B cell (primary cell): ENCODE measurements at places on chromosomes 6 and 20.

- DNase-seq = no peak
Measured at GRCh38 chr6:74867291-74867690, 338.6 kb downstream of the COL12A1 start.

DNA sequence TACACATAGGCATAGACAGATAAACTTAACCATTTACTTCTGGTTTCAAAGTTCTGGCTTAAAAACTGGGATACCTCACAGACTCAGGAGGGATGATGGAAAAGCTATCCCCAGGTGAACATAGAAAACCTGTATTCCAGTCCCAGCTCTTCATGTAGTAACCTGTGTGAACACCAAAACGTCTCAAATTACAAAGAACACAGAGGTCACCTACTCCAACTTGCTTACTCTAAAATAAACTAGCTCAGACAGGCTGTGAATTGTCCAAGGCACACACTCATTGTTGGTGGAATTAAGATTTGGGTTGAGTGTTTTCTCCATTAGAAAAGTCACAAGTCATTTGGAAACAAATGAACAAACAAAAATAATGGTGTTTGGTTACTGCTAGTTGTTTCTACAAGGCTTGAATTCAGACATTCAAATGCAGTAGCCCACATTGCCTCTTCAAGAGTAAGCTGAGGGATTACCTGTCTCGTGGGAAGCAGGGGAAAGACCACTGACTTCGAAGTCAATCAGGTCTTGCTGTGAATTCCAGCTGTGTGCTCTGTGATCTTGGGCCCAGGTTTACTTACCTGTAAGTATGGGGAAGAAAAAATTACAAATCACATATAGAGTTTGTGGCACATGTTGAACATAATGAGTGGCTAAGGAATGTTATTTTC lies 48.2 kb upstream of the LRRC1 start:
- DNase-seq = no peak

DNA sequence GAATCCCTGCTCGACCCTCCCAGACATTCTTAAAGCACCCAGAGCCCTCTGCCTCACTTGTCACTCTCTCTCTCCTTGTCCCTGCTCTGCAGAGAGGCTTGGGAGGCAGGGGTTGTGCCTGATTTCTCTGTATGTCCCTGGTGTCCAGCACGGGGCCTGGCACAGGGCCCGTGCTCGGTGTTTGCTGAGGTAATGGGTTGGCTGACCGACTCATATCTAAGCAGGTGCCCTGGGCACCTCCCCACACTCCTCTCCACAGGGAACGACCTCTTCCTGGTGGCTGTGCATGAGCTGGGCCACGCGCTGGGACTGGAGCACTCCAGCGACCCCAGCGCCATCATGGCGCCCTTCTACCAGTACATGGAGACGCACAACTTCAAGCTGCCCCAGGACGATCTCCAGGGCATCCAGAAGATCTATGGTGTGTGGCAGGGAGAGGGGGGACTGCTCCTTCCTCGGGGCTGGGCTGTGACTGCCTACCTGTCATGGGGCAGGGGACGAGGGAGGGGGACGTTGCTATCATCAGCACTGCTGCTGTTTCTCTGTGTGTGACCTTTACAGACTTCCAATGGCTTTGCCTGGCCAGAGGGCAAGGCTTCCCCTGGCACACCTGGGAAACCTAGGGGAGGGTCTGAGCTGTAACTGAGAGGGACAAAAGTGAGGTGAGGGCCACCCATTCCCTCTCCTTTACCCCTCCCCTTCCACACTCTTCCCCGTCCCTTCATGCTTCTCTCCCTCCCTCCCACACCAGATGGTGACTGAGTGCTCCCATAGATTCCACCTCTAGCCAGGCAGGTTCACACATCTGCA lies 14.2 kb downstream of the MMP24OS start:
- DNase-seq = no peak

GRCh38 chr6:32816746-32817204 lies at the start of gene HLA-DOB:
Gene HLA-DOB (minus strand): TSS chr6:32817002. CDS start chr6:32816951, 51 bp downstream.
- DNase-seq = peak; percentile 87

- DNase-seq = peak; percentile 26
Measured at GRCh38 chr6:38034274-38034914, 214.9 kb downstream of the ZFAND3 start.

DNA sequence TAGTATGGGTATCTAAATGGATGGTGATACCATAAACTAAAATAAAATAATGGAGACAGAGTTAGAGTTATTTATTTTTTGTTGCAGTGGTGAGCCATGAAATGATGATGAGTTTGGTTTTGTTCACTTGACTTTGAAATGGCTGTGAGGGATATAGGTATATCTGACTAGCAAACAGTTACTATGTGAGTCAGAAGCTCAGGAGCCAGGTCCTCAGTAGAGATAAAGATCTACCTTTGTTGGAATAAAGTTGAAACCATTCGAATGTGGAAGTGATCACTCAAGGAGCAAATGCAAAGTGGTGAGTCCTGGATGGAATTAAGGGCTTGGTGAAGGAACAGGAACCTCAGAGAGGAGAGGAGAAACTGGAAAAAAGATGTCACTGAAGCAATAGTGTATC lies 86.0 kb upstream of the TPD52L1 start:
- no peak for DNase-seq
